Esophagus mucosa (tissue), 1 donor: ENCODE measurements at places on chromosomes 1 and 21. TPM values are rescaled to one million over a fixed set of nuclear protein-coding genes. Genes with fewer than 3 reads are reported as not detected.

NCAM2 gene
- total RNA-seq: not detected

DNA sequence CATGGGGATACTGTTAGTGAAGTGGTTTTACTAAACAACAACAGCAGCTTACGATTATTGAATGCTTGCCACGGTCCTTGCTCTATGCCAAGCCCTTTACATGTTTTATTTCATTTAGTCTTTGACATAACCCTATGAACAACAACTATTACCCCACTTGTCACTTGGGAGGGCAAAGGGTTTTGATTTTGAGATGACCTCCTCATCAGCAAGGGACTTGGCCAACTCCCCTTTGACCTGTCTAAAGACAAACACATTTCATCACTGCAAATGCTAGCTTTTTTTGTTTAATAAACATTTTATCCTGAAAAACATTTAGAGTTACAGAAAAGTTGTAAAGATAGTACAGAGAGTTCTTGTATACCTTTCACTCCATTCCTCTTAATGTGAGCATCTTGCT lies 152.5 kb upstream of the WNT4 start:
- no peak for ATAC-seq

DNA sequence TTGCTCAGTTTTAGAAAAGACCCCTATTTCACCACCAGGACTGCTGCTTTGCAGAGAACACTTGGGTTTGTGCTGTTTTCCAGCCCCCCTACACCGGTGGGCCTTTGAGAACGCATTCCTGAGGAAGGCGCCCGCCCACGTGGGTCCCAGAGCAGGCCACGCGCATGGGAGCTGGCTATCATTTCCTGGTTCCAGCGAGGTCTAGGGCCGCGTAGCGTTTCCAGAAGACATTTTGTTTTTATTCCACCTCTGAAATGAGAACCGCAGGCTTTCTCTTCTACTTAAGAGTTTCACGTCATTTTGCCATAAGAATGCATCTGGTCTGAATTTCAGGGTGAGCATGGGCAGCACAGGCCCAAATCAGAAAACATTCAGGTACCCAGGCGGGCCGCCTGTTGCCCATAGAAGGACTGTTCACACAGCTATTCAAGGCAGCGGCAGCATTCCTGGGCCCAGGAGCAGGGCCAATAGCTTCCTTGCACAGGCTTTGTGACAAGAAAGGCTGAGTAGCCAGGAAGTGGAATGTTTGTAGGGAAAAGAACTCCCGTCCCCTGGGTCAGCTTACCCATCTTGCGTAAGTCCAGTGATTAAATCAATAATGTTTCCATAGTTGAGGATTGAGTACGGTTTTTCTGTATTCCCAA lies 1.4 kb upstream of the KLHL21 start:
- no peak for ATAC-seq

DNA sequence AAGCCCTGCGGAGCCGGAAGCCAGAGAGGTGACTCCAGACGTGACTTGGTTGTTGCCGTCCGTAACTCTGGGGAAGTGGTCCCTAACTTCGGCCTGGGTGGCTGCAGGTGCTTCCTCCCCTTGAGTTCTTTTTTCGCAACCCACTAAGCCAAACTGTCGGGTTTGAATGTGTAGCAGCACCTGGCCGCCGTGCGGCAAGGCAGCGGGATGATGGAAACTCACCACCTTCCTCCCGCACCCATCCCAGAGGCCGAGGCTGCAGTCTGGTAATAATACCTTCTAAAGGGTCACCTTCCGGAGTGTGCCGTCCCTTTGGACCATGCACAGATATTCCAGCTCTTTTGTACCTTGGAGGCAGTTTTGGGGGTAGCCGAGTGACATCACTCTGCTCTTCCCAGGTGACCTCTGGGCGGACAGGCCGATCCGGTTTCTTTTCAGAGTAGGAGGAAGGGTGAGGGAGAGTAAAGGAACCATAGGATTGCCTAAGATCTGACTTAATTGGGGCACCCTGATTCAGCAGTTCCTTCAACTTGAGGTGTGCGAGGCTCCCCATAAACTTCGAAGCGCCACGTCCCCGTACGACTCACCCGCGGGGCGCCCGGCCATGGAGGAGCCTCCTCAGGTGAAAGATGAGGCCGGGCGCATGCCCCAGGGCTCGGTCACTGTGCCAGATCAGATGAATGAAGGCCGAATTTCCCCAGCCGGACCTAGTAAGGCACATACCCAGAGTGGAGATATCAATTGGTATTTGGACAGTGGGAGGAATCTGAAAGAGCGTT lies 1.0 kb downstream of the KCNK1 start:
- peak; percentile 92 for ATAC-seq

DNA sequence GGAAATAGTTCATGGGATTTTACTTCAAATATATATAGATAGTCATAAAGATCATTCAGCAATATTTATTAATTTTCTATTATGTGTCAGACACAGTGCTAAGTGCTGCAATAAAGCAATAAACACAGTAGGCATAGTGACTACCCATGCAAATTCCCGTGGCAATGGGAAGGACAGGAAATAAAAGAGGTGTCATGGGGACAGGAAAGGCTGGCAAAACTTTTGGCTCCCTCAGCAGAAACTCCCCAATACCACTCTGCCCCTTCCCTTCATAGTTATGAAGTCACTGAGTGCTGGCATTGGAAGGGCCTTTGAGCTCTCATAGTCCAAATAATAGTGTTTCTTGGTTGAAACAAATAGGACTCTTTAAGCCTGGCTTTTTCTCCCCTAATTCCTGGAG lies 104.4 kb upstream of the DPT start:
- ATAC-seq: no peak

DNA sequence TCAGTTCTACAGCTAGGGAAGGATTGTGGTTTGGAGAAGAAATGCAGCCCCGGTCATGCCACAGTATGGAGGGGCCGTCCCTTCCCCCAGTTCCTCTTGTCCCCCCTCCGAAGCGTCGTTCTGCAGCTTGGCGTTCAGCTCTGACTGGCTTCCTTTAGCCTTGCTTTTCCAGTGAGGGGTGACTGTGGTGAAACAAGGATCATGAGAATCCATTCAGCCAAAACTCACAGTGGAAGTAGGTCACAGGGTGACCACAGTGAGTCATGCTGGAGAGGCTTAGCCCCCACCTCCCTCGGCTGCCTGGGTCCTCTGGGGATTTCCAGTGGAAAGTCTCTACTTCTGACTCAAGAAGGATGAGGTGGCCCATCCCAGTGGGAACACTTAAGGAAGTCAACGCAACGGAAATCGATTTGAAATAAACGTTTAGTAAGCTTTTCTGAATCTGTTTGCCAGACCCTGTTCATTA lies 37.3 kb upstream of the COL6A2 start:
- ATAC-seq: peak; percentile 19

GRCh38 chr1:7587773-7588456 lies 183.2 kb upstream of the VAMP3 start:
- no peak for ATAC-seq

GRCh38 chr1:246275036-246275435 lies 232.0 kb downstream of the SMYD3 start:
- ATAC-seq: no peak

- no peak for ATAC-seq
These were observed 29.8 kb upstream of the NLRP3 start for GRCh38 chr1:247386217-247386616.
